ENCODE measurements at places on chromosomes 7 and 10.
A peak's percentile ranks its signal among the peaks of the same experiment; 100 is the strongest.

- peaks cover 12% of the 10 kb centered on the region for H3K4me1 ChIP-seq
- H3K27ac ChIP-seq: no peak overlapping the region
- H3K36me3 ChIP-seq: no peaks in the 10 kb centered on the region
- no peak overlapping the region for H3K4me3 ChIP-seq
These were observed 152.4 kb downstream of the NSUN6 start for GRCh38 chr10:18498998-18499397.

GRCh38 chr7:86930554-86931307, 128.7 kb downstream of the ELAPOR2 start:
- H3K27me3 ChIP-seq: no peaks in the 10 kb centered on the region
- no peak overlapping the region for H3K27ac ChIP-seq
- no peaks in the 10 kb centered on the region for H3K4me1 ChIP-seq

DNA sequence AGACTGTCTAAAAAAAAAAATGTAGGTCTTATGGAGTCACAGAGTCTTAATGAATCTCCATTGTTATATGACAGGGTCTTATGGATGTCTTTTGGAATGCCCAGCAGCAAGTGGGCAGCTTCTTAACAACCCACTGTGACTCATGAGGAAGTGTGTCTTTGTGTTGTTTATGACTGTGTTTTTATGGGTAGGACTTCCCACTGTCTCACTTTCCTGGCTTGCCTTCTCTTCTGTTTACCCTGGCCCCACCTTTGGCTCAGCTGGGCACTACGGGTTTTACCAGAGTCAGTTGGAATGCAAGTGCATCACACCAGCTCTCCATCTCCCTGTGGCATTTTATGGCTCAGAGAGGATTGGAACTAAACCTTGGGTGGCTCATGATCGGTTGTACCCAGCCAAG, 580.5 kb downstream of the AUTS2 start:
- H3K4me3 ChIP-seq: no peak overlapping the region
- no peak overlapping the region for H3K27ac ChIP-seq
- H3K4me1 ChIP-seq: peaks cover 8% of the 10 kb centered on the region
- H3K36me3 ChIP-seq: no peaks in the 10 kb centered on the region

GRCh38 chr7:30463405-30464145, 15.0 kb downstream of the NOD1 start:
- no peak overlapping the region for H3K27ac ChIP-seq
- no peaks in the 10 kb centered on the region for H3K27me3 ChIP-seq
- peaks cover under 1% of the 10 kb centered on the region for H3K4me1 ChIP-seq
- H3K36me3 ChIP-seq: no peaks in the 10 kb centered on the region

- no peaks in the 10 kb centered on the region for H3K4me1 ChIP-seq
- H3K4me3 ChIP-seq: no peak overlapping the region
- no peak overlapping the region for H3K27ac ChIP-seq
- no peaks in the 10 kb centered on the region for H3K36me3 ChIP-seq
- no peaks in the 10 kb centered on the region for H3K27me3 ChIP-seq
These were observed 284.4 kb downstream of the IPMK start for GRCh38 chr10:57983281-57983791.

DNA sequence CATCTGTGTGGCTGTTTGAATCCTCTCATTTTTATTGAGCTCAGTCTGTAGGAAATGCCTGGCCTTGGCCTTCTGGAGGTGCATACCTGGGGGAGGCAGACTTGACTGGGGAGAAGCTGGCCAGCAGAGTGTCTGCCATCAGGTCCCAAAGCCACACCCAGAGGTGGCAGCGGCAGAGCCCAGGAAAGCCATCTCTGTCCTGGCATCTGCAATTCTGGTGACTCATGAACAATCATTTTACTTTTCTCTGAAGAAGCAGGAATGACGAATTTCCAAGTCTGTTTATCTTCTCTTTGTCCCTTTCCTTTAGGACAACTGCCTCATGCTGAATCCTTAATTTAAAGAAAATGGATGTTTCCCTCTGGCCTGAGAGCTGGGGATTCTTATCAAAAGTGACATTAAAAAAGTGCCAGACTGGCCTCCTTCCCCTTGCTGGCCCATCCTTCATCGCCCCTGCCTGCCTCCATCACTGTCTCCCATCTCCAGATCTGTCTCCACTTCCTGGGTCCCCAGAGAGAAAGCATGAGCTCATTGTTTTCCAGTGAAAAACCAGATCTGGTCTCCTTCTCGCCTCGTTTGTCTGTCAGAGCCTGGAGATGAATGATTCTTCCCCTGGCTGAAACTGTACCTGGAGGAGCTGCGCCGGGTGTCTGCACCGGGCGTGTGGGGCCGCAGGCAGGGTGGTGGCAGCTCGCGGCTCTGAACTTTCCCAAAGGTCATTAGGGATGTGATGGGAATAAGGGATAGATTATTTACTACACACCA, 124.5 kb downstream of the TMEM178B start:
- H3K4me3 ChIP-seq: no peak overlapping the region
- H3K36me3 ChIP-seq: no peaks in the 10 kb centered on the region
- H3K27me3 ChIP-seq: no peaks in the 10 kb centered on the region
- H3K27ac ChIP-seq: no peak overlapping the region

DNA sequence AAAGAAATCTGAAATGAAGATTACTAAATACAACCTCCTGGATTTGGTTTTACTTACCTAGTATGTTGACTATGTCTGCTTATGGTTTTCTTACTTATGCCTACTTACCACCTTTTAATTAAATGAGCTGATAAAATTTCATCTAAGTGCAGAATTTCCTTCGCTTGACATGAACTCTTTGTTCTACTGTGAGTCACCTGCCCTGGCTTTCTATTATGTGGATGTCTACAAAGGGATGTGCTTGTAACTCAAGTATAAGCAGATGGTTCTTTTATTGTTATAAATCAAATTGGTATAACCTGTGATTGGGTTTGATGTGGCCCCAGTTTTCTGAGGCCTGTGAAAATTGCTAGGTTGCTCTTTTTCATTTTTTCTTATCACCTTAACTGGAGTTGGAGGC, 389.1 kb upstream of the ANKRD30A start:
- no peak for DNase-seq
- H3K27me3 ChIP-seq: no peaks in the 10 kb centered on the region
- H3K27ac ChIP-seq: no peak overlapping the region
- H3K4me1 ChIP-seq: no peaks in the 10 kb centered on the region
- no peak overlapping the region for H3K4me3 ChIP-seq

GRCh38 chr7:2008936-2009540, 223.7 kb downstream of the MAD1L1 start:
- H3K4me1 ChIP-seq: peaks cover 12% of the 10 kb centered on the region
- no peaks in the 10 kb centered on the region for H3K27me3 ChIP-seq
- no peak overlapping the region for H3K4me3 ChIP-seq
- H3K36me3 ChIP-seq: no peaks in the 10 kb centered on the region
- H3K27ac ChIP-seq: no peak overlapping the region

DNA sequence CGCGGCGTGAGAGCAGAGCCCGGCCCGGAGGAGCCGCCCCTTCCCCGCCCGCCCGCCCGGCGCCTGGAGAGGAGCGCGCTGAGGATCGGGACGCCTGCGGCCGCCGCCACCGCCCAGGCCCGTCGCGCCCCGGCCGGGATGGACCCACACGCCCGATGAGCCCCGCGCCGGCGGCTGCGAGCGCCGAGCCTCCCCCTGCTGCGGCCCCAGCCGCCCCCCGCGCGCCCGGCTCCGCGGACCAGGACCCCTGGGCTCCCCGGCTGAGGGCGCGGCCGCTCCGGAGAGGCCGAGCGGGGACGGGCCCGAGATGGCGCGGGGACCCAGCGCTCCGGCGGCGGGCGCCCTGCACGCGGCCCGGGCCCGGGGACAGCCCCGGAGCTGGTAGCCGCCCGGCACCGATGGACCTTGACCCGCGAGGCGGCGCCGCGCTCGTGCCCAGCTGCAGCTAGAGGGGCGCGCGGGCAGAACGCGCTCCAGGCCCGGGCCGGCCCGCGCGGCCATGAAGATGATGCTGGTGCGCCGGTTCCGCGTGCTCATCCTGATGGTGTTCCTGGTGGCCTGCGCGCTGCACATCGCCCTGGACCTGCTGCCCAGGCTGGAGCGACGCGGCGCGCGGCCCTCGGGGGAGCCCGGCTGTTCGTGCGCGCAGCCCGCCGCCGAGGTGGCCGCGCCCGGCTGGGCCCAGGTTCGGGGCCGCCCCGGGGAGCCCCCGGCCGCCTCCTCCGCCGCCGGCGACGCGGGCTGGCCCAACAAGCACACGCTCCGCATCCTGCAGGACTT, 520 bp downstream of the FAM20C start:
- peak overlapping the region; percentile 57 for H3K4me3 ChIP-seq
- peak; percentile 50 for DNase-seq
- H3K27me3 ChIP-seq: peaks cover 78% of the 10 kb centered on the region
- no peaks in the 10 kb centered on the region for H3K36me3 ChIP-seq

- H3K27me3 ChIP-seq: no peaks in the 10 kb centered on the region
- no peaks in the 10 kb centered on the region for H3K4me1 ChIP-seq
- no peaks in the 10 kb centered on the region for H3K36me3 ChIP-seq
- DNase-seq: no peak
- no peak overlapping the region for H3K27ac ChIP-seq
- no peak overlapping the region for H3K4me3 ChIP-seq
These were observed 252.6 kb downstream of the SEC23IP start for GRCh38 chr10:120145107-120145506.

DNA sequence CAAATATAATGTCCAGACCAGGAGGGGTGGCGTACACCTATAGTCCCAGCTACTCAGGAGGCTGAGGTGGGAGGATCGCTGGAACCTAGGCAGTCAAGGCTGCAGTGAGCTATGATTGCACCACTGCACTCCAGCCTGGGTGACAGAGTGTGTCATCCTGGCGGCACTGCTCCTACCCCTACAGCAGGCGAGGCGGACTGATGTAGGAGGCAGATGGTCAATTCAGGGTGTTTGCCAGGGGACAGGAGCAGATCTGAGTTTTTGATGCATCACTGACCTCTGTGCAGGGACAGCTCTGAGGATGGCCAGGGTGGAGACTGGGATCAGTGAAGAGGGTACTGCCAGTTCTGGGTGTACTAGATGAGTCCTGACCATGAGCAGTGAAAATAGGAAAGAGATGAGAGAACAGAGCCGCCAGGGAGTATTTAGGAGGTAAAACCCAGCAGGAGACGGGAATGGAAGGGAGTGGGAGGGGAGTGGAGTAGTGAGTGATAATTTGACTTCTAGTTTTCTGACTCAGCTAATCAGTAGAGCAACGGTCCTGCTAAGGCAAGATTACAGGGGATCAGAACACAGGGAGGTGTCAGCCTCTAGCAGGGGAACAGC, 75.3 kb downstream of the HIP1 start:
- DNase-seq: no peak
- H3K27ac ChIP-seq: no peak overlapping the region
- no peaks in the 10 kb centered on the region for H3K27me3 ChIP-seq

DNA sequence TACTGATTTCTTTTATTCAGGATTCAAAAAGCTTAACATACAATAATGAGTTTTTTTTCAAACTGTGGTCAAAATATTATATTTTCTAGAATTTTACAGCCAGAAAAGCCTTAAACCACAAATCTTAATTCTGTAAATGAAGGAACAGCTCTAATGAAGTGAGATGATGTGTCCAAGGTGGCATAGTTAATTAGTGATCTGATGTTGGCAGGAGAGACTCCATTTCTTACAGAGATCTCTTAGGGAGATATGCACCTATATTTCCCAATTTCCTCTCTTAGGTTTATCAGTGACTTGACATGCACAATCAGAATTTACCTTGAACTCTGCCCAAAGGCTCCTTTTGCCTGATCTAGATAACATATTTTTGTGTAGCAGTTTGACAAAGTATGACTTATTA, 211.1 kb upstream of the ZNF804B start:
- H3K4me1 ChIP-seq: no peaks in the 10 kb centered on the region
- no peak for DNase-seq
- no peak overlapping the region for H3K27ac ChIP-seq
- no peaks in the 10 kb centered on the region for H3K27me3 ChIP-seq
- H3K4me3 ChIP-seq: no peak overlapping the region
- H3K36me3 ChIP-seq: no peaks in the 10 kb centered on the region

DNA sequence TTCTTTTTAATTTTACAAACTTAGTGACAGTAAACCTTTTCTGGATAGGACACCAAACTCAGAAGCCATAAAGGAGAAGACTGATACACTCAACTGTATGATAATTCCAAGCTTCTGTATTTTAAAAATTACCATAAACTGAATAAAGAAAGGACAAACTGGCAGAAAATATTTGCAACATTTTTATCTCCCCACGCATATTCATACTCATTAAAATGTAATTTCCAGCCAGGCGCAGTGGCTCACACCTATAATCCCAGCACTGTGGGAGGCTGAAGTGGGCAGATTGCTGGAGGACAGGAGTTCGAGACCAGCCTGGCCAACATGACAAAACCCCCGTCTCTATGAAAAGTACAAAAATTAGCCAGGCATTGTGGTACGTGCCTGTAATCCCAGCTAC, 67.7 kb downstream of the HIBADH start:
- H3K4me3 ChIP-seq: no peak overlapping the region
- no peak overlapping the region for H3K27ac ChIP-seq
- no peak for DNase-seq
- H3K36me3 ChIP-seq: peaks cover 7% of the 10 kb centered on the region
- no peaks in the 10 kb centered on the region for H3K4me1 ChIP-seq
- no peaks in the 10 kb centered on the region for H3K27me3 ChIP-seq

GRCh38 chr10:87703771-87704170, 44.1 kb downstream of the PAPSS2 start:
- no peak for DNase-seq
- H3K36me3 ChIP-seq: no peaks in the 10 kb centered on the region
- H3K4me3 ChIP-seq: no peak overlapping the region

- H3K27ac ChIP-seq: no peak overlapping the region
- H3K4me1 ChIP-seq: peaks cover 19% of the 10 kb centered on the region
- H3K27me3 ChIP-seq: no peaks in the 10 kb centered on the region
These were observed 15.2 kb downstream of the HIBADH start for GRCh38 chr7:27647489-27647888.

- no peak for DNase-seq
- no peak overlapping the region for H3K27ac ChIP-seq
- no peaks in the 10 kb centered on the region for H3K36me3 ChIP-seq
- H3K4me1 ChIP-seq: peaks cover 4% of the 10 kb centered on the region
- H3K4me3 ChIP-seq: no peak overlapping the region
These were observed 46.3 kb upstream of the ELMO1 start for GRCh38 chr7:37494926-37495325.

GRCh38 chr7:95828824-95829790, 56.8 kb downstream of the DYNC1I1 start:
- H3K27me3 ChIP-seq: no peaks in the 10 kb centered on the region
- no peak overlapping the region for H3K4me3 ChIP-seq
- no peak for DNase-seq
- H3K36me3 ChIP-seq: no peaks in the 10 kb centered on the region

- H3K36me3 ChIP-seq: no peaks in the 10 kb centered on the region
- H3K4me3 ChIP-seq: no peak overlapping the region
- no peak overlapping the region for H3K27ac ChIP-seq
- H3K4me1 ChIP-seq: no peaks in the 10 kb centered on the region
These were observed 86.4 kb downstream of the MYL10 start for GRCh38 chr7:101542527-101543241.
